GM23338 (cell line): ENCODE measurements at places on chromosomes 5 and 9.

GRCh38 chr5:87576867-87577266 is 164.1 kb upstream of the CCNH start:
- DNase-seq = no peak

DNA sequence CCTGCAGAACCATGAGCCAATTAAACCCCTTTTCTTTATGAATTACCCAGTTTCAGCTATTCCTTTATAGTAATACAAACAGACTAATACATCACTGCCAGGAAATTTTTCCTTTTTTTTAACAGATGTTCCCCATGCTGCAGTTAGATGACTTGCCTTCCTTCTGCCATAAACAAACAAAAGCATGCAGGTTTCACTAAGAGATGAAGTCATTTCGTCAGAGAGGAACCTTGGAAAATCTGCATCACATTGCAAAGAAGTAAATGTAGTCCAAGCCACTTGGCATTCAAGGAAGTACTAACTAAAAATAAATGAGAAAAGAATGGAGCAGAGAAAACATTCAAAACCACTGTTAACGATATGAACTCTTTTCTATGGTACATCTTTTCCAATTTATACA is 194.1 kb upstream of the EFNA5 start:
- no peak for DNase-seq

- DNase-seq = no peak
Measured at GRCh38 chr9:115845648-115846312, 307.8 kb upstream of the PAPPA start.

GRCh38 chr5:39948341-39948740 is 523.6 kb upstream of the DAB2 start:
- no peak for DNase-seq

GRCh38 chr9:93092251-93092991 is 3.6 kb upstream of the CARD19 start:
- no peak for DNase-seq

DNA sequence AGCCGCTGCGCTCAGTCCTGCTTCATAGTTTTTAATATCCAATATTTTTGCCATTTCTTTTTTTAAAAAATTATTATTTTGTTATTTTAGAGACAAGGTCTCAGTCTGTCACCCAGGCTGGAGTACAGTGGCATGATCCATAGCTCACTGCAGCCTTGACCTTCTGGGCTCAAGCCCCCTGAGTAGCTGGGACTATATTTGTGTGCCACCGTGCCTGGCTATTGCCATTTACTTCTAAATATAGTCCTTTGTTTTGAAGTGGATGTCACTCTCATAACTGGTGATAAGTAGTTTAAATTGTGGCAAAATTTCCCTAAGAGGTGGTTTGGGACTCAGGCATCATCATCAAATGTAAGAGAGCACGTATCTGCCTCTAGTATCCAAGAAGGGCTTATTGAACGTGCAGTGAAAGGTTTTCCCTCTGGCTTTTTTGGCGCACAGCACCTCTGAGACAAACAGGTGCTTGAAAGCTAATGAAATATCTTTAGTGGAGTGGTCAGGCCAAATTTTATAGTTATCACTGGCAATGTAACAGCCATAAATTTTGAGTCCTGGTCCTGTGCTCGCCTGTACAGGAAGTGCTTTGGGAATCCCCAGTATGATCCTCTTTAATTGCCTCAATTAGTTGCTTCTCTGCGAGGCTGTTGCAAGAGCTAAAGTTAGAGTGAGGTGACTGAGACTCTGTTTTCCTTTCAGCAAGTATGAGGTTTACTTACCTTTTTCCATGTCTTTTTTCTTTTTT is 14.8 kb downstream of the STXBP1 start:
- no peak for DNase-seq

DNA sequence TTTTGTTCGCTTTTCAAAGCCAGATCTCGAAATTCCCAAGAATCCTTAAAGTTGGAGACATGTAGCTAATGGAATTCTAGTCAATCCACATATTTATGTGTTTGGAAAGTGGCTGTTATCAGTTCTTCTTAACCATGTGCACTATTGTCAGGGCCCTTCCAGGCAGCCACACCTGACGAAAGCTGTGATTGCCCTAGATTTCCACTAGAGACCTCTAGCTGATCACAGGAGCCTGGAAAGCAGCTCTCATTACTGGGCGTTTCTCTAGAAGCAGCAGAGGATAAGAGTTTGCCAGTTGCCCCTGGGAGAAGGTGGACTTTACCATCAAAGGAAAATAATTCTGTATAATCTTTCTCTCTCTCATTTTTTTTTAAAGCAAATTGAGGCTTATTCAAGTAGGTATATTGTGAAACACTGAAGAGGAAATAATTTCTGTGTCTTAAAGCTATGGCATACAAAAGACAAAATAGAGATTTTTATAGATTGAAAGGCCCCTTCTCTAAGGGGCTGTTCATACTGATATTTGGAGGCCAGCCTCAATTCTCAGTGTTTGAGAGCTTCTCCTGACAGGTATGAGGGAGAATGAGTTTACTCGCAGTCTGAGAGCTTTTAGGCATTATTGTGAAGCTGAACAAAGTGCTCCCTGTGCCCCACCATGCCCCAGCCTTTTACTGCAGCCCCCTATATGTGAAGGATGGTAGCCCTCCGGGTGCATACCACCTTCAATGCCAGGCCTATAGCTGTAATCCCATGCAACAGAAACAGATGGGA is 405.4 kb upstream of the ACTBL2 start:
- peak; percentile 74 for DNase-seq

GRCh38 chr9:94782355-94783101 is 56.0 kb downstream of the AOPEP start:
- no peak for DNase-seq

GRCh38 chr5:160242145-160242544 is 12.8 kb downstream of the FABP6 start:
- DNase-seq = no peak

DNA sequence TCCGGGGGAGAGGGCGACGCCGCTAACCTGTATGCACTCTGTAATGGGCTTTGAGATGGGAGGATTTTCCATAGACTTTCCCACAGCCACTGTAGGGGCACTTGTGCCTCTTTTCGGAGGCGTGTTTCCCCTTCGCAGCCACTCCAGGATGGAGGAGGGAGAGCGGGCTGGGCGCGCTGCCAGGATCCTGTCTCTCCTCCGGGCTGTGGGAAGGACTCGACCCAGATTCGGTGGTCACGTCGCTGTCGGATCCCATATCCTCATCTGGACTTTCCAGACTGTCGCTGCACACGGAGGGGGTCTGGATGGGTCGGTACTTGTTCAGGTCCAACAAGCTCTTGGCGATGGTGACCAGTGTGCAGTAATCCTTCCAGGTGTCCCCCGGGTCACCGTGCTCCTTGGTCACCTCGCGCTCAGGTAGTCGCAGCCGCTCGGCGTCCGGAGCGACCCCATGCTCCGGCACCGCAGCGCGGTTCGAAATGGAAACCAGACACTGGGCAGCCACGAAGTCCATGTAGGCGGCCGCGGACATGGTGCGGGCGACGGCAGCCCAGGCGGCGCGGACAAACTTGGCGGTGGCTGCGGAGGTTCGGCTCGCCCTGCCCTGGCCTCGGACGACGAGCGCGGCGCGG is 1.5 kb downstream of the KLF9 start:
- DNase-seq = peak; percentile 37

DNA sequence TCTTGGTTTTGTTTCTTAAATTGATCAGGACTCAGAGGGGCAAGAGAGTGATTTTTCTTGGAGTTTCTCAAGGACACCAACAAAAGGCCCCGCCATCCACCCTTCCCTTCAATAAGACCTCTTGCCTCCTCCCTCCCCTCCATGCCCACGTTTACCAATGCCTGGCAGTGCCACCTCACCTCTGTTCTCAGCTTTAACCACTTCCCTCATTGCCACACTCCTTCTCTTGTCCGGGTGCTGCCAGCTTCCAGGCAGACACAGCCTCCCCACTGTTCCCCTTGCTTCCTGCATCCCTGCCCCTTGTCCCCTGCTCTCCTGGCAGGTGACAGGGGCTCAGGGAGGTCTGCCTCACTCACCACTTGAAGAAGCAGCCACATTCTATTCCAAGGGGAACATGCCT is 90.8 kb downstream of the LHX2 start:
- DNase-seq = no peak

- DNase-seq = no peak
Measured at GRCh38 chr5:29307478-29307877, 1886.0 kb upstream of the CDH6 start.

GRCh38 chr5:113357696-113358476 is 76.9 kb downstream of the TSSK1B start:
- no peak for DNase-seq

DNA sequence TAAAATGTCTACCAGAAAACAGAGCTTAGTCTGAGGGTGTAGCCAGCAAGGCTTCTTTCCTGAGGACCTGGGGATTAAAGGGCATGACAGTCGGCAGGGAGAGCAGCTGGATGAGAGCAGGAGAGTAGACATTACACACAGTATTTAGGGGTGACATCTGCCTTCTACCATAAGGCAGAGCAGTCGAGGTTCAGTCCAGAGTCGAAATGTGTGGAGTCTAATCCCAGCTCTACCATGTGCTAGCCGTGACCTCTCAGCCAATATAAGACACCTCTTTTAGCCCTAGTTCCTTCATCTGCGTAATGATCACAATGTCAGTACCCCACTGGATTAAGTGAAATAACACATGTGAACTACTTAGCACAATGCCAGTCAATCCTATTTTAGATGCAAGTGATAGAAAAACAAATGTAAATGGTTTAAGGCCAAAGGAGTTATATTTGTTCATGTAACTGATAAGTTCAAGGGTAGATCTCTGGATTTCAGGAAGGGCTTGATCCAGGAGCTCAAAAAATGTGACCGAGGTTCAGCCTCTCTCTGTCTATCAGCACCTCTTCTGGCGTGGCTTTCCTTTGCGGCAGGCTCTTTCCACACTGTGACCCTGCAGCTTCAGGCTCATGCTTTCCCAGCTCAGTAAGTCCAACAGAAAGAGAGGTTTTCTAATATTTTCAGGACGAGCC is 16.2 kb upstream of the CPLX2 start:
- no peak for DNase-seq

DNA sequence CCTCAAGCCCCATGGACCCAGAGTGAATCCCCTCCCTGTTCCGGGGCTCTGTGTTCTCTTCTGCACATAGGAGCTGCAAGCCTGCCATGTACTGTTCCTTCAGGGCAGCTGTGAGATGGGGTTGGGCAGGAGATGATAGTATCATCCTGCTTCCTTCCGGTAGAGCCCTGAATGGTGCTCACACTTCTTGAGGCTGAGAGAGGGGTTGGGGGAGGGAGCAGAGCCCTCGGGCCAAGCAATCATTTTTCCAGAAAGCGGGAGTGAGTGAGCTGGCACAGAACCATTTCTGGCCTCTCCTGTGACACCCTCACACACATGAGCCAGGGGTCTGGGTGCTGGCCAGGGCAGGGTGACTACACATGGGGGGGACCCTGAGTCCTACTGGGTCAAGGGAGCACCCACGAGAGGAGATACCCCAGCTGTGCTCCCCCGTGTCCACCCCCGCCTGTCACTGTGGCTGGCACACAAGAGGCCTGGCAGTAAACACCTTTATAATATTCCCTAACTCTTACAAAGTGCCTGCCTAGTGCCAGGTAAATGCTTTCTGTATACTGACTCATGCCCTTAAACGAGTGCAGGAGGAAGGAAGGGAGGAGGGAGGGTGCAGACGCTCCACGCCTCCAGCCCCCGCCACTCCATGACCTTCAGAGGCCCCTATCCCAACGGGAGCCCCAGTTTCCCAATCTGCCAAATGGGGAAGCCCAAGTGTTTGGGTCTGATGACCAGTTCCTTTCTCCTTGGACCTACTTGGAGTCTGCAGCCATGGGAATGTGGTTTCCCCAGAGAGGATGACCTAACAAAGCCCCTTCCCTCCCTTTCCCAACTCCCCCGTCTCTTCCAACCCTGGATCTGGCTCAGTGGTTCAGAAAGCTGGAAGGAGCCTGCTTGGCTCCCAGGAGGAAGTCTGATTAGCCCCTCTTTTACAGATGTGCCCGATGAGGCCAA is 15.5 kb downstream of the AKNA start:
- DNase-seq = no peak

DNA sequence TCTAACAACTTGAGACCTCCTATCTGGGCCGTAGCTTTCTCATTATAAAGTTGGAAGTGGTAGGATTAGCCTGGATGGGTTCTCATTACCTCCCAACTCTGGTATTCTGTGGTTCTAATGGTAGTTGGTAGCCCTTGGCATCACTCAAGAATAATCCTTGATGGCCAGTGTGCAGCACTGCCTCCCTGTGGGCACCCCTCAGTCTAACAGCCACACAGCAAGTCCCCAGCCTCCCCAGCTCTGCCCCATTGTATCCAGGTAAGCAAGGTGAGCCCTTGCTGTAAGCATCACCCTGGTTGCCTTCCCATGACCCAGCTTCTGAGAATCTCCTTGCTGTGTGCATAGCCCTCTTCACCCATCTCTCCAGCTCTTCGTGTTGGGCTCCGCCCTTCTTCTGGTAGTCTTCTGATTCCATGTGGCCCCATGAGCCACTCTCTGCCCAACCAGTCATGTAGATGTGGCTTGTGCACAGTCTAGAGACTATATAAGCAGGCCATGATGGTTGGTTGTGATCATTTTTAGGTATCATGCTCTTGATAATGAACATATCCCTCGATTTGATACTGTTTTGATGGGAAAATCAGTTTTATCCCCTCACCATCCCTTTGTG is 57.6 kb upstream of the GRHPR start:
- DNase-seq = peak; percentile 65

DNA sequence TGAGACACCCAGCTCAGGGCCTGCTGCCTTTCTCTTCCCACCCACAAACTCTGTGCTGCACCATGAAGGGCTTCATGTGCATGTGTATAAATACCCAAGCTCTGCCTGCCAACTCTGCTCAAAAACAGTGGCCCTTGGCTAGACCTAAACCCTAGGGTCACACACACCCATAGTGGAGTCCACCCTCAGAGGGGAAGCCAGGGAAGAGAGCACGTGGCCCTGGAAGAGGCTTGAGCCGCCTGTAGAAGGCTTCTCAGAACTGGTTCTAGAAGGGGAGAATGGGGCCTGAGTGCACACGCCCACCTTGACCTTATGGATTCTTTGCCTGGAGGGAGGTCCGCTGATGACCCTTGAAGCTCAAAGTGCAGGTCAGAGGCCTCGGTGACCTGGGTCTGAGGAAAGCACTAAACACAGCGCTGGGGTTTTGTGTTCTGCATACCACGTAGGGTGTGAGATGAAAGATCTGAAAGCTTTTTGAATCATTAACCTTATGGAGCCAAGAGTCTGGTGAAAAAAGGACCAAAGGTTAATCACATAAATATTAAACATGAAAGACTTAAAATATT is 60.6 kb downstream of the CYFIP2 start:
- no peak for DNase-seq

- no peak for DNase-seq
Measured at GRCh38 chr5:160272889-160273288, 39.5 kb downstream of the CCNJL start.

DNA sequence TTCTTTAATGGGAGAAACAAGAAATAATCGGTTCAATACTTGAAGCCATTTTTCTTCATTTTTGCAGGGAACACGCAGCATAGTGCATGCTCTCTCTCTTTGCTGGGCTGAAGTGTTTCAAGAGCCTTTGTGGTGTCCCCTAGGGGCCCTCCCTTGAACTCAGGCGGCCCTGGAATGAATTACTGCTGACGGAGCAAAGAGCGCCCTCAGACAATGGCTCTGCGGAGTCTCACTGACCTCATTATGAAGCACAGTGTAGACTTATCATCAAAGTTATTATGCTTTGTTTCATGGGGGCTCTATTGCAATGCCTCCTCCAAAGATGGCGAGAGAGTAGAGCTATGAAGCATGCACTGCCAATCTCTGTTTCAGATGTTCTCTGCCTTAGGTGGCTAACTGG is 64.8 kb upstream of the ADCY2 start:
- peak; percentile 47 for DNase-seq
